ENCODE measurements at places on chromosomes 2 and 18.

DNA sequence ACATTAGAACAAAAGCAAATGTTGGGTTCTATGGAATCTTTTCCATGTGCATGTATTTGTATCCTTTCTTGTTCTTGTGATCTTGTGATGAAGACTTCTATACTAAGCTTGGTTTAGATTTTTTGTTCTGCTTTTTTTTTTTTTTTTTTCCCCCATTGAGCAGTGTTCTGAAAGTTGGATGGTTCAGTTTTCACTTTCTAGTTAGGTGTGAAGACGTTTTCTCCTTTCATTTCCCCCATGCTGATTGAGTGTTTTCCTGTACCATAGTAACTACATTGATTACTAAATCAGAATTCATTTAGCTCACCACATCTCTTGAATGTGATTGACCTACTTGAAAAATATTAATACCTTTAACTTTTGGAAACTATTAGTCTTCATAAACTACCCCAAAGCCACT is 34.1 kb downstream of the NOP58 start:
- no peak for DNase-seq

DNA sequence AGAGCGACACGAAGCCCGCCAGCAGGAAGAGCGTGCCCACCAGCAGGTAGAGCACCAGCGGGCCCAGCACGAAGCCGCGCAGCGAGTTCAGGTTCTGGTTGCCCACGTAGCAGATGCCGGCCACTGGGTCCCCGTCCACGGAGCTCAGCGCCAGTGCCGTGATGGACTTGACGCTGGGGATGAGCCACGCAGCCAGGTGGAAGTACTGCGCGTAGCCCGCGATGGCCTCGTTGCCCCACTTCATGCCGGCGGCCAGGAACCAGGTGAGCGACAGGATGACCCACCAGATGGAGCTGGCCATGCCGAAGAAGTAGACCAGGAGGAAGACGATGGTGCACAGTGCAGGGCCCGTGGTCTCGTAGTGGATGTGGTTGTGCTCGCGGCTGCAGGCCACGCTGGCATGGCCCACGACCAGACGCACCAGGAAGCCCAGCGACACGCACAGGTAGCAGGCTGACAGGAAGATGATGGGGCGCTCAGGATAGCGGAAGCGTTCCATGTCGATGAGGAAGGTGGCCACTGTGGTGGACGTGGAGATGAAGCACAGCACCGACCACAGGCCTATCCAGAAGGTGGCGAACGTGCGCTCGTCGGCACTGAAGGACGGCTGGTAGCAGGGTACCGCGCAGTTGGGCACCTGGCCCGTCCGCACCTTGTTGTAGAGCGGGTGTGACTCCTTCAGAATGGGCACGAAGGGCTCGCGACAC is 2.1 kb downstream of the FZD5 start:
- no peak for DNase-seq

GRCh38 chr2:31987454-31988220 is 23.2 kb downstream of the MEMO1 start:
- DNase-seq, result no peak

DNA sequence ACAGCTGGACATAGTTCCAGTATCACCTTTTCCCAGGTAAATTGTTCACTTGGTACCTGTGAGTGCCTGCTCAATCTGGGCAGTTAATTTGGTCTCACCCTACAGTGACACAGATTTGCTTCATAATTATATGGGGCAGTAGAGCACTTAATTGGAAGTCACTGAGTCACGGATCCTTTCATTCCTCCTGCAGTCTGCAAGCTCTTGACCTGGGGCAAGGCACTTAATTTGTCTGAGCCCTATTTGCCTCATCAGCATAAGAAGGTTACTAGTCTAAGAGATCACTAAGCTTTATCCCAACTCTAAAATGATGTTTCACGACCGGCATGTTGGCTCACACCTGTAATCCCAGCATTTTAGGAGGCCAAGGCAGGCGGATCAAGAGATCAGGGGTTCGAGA is 8.9 kb downstream of the FBXO36 start:
- no peak for DNase-seq

DNA sequence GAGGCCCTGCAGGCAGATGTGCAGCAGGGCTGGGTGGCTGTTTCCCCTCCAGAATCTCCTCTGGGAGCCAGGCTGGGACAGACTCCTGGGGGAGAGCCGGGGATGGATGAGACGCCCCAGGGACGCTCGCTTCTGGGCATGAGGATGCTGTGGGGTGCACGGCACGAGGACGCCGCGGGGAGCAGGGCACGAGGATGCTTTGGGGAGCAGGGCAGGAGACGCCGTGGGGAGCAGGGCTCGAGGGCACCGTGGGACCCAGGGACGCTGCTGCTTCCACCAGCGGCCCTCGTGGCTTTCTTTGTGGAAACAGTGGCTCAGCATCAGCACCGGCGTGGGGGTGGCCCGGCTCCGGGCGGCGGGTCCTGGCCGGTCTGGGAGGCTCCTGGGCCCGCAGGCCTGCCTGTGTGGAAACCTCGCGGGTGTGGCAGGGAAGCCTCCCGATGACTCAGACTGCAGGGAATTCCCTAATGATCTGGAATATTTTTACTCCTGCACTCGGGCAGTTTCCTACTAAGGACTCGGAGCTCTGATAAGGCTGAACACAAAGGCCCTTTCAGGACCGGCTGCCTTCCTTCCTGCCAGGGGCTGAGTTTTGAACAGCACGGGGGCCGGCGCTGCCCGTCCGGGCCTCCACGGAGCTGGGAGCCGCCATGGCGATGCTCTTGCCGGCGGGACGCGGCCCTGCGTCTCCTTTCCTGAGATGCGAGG is 62.6 kb downstream of the NFATC1 start:
- DNase-seq, result no peak

DNA sequence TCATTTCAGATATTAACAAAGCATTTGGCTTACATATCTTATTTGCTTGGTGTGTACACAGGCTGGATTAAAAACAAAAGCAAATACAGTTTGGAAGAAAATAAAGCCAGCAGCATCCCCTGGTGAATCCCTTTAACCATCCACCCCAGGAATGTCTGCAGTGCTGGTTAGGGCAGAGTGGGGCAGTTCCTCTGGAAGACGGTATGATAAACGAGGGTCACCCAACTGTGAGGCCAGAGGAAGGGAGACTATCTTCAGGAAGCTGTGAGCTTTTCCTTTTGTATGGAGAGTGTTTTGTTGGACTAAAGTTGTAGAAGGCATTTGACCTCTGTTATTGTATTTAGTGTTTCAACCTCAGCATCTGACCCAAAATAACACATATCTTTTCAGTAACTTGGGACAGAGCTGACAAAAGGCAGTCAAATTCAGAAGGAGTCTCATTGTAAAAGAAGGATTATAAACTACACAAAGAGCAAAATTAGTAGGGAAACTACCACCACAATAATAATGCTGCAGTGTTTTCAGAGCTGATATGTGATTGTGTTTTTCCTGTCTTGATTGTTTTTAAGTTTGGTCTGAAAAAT is 159.1 kb downstream of the FMNL2 start:
- no peak for DNase-seq

DNA sequence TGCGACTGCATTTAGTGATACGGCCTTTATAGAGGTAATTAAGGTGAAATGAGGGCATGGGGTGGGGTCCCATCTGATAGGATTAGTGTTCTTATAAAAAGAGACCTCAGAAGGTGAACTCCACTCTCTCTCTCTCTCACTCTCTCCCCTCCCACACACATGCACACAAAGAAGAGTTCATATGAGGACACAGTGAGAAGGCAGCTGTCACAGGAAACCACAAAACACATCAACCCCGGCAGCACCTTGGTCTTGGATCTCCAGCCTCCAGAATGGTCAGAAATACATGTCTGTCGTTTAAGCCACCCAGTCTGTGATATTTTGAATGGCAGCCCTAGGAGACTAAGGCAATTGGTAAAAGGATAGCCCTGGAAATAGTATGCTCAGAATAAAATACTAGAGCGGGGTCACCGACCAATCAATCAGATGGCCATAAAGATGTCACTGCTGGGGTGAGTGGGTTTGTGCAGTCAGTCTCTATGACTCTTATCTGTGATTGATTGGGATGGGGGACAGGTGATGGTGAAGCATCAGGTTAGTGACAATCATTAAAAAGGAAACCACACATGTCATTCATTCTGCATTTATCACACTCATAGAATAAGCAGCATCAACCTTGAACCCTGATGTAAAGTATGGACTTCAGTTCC is 118.9 kb upstream of the POU3F3 start:
- no peak for DNase-seq

DNA sequence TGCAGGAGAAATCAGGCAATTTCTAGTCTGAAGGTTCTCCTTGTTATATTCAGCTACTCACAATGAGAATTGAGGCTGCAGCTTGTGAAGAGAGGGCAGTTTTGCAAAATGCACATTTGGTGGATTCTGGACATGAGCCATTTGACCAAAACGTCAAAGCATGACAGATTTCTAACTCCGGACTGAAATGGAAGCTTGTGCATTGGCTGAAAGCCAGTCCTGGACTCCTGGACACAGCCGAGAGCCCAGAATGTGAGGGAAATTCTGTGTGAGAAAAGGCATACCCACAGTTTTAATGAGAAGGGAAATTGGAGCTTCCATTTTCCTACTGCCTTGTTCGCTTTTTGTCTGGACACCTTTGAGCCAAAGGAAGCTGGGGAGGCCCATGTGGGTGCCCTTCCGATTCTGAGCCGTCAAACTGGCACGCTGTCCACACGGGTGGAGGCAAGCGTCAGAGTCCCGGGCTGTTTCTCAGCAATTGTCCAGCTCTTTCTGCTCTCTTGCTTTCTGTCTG is 23.7 kb upstream of the ROCK2 start:
- DNase-seq, result no peak

GRCh38 chr2:161843936-161844335 is 219.7 kb downstream of the SLC4A10 start:
- DNase-seq, result no peak

GRCh38 chr2:165793779-165794535 is at the start of gene GALNT3:
Gene GALNT3, minus strand, starts transcription at chr2:165794247. Its CDS starts 23,547 bp downstream, at chr2:165770700.
- peak; percentile 30 for DNase-seq

GRCh38 chr2:43135583-43135982 is 90.8 kb downstream of the ZFP36L2 start:
- DNase-seq, result no peak

DNA sequence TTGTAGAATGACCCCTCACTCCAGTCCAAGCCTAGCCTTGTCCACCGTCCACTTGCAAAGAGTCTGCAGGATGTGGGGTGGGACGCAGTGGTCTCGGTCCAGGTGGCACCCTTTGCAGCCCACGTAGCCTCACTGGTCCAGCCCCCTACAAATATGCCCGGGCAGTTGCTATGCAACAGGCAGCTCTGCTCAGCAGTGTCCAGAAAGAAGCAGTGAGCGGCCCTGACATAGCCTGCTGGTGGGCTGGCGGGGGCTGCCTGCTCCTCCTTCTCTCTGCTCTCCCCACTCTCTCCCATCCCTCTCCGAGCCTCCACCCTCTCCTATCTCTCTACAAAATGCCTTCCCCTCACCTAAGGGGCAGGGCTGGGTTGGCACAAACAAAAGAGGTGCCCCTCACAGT is 233.4 kb downstream of the CELF4 start:
- no peak for DNase-seq

DNA sequence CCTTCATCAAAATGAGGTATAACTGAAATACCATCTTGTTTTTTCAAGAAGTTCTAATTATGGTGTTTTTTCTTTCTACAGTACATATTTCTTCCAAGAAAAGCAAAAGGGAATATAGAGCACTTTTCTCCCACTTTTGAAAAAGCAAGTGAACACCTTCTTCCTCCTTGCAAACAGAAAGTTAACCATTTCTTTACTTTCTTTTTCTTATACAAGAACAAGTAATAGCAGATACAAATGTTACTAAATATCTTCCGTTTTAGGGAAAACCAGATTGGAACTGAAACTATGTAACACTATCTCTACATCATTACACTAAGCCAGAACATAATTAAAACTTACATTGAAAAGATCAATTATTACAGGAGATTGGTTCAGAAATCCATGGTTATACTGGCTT is 44.0 kb downstream of the COBLL1 start:
- DNase-seq, result no peak

- no peak for DNase-seq
Observed at GRCh38 chr2:200013906-200014305, 58.5 kb downstream of the MAIP1 start.

GRCh38 chr2:101344137-101344536 is 35.6 kb upstream of the RNF149 start:
- no peak for DNase-seq

- no peak for DNase-seq
Observed at GRCh38 chr2:1168846-1169245, 218.2 kb downstream of the SNTG2 start.

DNA sequence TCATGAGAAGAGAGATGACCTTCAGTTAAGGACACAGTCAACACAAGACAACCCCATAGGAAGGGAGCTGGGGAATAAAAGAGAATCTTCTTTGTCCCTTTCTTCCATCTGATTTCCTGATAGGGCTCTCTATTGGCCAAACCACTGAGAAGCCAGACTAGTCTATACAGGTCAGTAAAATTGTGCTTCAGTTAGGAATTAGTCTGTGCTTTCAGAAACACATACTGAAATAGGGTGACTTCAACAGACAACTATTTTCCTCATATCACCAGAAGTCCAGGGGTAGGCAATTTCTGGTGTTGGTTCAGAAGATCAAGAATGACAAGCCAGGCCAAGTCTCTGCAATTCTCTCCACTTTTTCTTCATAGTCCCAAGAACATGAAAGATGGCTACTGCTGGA is 151.7 kb upstream of the SP5 start:
- no peak for DNase-seq

DNA sequence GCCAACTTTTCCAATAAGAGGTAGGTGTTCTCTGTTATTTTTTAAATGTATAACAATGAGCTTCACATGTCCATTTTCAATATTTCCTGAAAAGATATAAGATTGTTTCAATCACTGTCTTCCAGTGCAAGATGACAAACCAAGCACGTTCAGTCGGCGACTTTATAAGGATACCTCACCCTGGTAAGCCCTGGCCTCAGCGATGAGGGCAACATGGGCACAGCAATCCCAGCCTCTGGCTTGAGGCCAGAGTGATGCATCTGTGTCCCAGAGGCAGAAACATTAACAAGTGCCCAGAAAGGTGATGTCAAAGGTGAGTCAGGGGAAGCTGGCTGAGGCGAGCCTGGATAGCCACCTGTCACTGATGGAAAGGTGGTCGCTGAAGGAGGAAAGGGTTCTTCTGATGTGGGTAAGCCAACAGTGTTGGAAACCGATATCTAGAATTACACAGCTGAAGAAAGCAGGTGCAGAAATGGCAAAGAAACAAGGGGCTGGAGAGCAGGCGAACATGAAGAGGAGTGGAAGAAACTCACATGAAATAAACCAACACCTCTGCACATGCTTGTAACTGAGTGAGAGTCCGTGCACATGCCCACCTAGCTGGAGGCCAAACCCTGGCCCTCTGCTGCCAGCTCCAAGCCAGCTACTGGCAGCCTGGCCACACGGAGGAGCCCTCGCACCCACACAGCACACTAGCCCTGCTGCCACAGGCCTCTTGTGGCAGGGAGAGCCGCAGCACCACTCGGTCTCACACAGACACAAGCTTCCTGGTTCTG is 65.5 kb downstream of the FBXO15 start:
- peak; percentile 67 for DNase-seq

Data from activated naive CD4-positive, alpha-beta T cell treated with anti-CD3 and anti-CD28 coated beads, Interleukin-2, amount 50 U/mL, for 72 hours (primary cell).